ENCODE measurements at places on chromosomes 3 and 15.

- no peak for DNase-seq
Measured at GRCh38 chr3:58421004-58421403, 12.6 kb downstream of the PDHB start.

DNA sequence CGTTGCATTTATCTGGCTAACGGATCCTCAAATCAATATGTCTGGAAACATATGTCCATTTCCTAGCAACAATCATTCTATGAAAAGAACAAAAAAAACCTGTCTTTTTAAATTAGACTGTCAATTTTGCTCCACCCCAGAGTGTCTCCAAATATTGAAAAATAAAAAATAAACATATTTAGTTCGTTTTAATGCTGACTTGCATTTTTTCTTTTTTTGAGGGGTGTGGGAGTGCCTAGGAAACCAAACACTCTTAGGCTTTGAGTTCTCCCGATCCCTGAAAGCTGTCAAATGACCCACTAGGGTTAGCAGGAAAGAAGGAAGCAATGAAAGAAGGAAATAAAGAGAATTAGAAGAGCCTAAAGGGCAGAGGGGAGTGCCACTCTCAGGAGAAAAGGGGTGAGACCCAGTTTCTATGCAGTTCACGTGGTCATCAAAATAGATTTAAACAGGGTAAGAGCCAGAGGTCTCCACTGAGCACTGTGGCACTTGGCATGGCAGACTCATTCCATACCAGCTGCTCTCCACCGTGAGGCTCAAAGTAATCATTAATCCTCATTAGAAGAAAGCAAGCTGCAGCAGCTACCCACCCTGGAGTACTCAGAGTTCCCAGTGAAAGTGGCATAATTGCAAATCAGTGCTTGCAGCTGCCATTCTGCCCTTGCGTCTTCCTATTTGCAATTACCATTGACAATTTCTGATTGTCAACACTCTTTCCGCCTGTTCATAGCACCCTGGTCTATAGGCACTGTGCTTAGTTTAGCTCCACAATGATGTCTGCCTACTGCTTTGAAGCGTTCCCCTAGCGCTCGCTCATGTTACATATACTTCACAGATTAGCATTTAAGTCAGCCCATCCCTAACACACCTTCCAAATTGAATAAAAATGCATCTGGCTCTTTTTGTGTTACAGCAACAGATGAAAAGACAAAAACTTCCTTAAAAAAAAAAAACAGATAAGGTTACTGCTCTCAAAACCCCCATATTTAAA is 32.3 kb downstream of the PDZRN3 start:
- no peak for DNase-seq

- DNase-seq = no peak
Measured at GRCh38 chr15:73934281-73934680, 8.0 kb downstream of the LOXL1 start.

DNA sequence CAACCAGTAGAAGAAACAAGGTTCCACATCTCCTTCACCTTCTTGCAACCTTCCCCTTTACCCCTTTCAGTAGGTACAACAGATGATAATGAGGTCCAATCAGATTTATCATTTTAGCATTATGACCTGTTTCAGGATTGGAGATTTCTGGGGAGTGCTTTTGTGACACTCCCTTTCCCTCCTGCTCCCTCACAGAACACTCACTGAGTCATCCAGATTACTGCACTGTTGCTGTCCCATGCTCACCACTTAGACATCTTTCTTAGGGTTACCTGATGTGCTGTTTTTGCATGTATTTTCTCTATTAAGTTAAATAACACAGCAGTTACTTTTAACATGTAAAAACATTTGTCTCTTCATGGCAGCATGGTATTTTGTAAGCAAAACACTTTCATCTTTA is 118.5 kb downstream of the MFSD1 start:
- DNase-seq = no peak

DNA sequence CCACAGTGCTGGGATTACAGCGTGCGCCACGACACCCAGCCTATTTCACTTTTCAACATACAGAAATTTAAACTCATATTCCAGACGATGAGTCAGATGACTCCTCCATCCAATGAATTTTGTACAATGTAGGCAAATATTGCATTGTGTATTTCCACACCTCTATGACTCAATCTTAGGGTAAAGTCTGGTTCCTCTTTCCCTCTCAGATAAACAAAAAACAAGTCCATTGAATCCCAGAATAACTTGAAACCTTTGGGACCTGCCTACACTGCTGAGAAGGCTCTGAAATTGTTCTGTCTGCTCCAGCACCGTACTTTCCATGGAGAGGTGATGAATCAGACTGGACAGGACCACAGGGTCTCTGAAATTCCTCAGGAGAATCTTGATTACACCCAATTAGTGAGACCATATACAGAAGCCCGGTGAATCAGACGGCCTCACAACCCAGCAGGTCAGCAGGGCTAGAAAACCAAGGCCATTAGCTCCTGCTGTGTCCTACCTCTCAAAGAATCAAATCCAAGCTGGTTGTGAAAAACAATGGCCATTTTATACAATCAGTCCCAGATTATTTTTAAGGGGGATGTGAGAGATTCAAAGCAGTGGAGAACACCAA is 112.6 kb downstream of the ERC2 start:
- no peak for DNase-seq

GRCh38 chr3:69718866-69719586 is 20.2 kb upstream of the MITF start:
- DNase-seq = no peak

GRCh38 chr3:114178770-114179368 is at the start of gene DRD3:
Gene DRD3 (minus strand): TSS chr3:114179052. CDS start chr3:114171992, 7,060 bp downstream.
- no peak for DNase-seq

DNA sequence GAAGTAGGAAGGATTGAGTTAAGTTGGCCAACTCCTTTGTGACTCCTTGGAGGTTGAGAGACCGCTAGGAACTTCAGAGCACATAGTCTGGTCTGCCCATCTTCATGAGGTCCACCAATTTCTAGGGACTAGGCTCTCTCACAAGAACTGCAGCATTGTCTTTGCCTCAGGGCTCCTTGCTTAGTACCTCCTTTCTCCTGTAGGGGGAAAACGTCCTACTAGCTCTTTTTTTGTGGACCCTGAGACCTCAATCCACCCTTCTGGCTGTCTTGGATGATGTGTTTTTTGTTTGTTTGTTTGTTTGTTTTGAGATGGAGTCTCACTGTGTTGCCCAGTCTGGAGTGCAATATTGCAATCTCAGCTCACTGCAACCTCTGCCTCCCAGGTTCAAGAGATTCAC is 21.6 kb downstream of the REC114 start:
- DNase-seq = no peak

DNA sequence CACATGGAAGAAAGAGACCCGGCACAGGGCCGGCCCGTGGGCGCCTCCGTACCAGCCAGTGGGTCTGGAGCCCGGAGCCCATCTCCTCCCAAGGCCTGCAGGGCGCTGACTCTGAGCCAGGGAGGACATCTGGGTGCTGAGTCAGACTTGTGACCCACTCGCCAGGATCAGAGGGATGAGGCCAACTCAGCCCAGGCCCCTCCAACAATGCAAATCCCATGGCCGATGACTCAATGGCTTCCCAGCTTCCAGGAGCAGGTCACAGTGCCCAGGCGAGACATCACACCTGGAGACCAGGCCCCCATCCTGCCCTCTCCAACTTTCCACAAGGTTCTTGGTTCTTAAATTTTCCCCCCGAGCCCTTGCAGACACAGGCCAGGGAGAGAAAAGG is 95.1 kb downstream of the LRIG1 start:
- no peak for DNase-seq

DNA sequence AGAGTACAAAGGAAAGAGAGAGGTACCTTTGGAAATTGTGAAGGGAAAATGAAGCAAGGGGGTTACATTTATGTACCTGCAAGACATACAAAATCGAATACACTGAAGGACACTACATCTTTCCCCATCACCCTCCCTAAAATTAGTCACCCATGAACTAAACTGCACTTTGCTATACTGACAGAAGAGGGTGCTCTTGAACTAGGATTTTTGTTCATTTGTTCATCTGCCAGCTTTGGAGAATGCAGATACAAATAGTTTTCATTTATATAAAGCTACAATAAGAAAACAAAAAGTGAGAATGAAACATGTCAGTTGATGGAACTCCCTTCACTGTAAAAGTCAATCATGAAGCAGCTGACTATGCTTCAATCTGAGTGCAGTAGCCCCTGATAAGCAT is 55.7 kb downstream of the PCCB start:
- DNase-seq = no peak

- no peak for DNase-seq
Measured at GRCh38 chr3:156918746-156919145, 92.6 kb downstream of the LEKR1 start.

GRCh38 chr3:140290105-140290504 is 355.1 kb downstream of the CLSTN2 start:
- no peak for DNase-seq

- DNase-seq = no peak
Measured at GRCh38 chr15:82140886-82141285, 95.1 kb upstream of the MEX3B start.

- no peak for DNase-seq
Measured at GRCh38 chr3:64295594-64295993, 70.3 kb upstream of the PRICKLE2 start.

- no peak for DNase-seq
Measured at GRCh38 chr3:67290438-67290837, 292.3 kb downstream of the KBTBD8 start.

DNA sequence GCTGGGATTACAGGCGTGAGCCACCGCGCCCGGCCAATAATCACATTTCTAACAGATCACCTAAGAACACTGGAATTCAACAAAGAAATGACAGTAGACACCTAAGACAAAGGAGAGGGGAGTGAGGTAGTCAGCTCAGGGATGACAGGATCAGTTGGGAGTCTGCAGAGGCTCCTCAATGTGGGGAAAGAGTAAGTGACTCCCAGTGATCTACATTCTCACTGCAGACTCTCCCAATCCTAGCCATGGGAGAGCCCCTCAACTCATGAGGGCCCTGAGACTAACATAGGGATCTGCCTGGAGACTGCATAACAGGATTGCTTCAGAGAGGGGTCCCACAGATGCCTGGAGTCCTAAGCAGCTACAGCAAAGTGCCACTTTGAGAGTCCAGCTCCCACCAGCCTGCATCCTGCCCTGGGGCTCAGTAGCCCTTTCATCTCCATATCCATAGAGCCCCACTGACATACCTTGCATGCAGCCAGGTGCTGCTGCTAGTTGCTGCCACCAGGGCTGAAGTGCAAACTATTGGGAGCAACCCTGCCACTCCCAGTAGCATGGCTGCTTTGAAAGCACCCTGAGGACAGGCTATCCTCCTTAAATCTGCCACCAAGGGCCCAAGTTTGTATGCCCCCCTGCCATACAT is 21.8 kb upstream of the PFN2 start:
- DNase-seq = no peak

GRCh38 chr3:86942206-86942605 is 48.7 kb downstream of the VGLL3 start:
- DNase-seq = no peak

DNA sequence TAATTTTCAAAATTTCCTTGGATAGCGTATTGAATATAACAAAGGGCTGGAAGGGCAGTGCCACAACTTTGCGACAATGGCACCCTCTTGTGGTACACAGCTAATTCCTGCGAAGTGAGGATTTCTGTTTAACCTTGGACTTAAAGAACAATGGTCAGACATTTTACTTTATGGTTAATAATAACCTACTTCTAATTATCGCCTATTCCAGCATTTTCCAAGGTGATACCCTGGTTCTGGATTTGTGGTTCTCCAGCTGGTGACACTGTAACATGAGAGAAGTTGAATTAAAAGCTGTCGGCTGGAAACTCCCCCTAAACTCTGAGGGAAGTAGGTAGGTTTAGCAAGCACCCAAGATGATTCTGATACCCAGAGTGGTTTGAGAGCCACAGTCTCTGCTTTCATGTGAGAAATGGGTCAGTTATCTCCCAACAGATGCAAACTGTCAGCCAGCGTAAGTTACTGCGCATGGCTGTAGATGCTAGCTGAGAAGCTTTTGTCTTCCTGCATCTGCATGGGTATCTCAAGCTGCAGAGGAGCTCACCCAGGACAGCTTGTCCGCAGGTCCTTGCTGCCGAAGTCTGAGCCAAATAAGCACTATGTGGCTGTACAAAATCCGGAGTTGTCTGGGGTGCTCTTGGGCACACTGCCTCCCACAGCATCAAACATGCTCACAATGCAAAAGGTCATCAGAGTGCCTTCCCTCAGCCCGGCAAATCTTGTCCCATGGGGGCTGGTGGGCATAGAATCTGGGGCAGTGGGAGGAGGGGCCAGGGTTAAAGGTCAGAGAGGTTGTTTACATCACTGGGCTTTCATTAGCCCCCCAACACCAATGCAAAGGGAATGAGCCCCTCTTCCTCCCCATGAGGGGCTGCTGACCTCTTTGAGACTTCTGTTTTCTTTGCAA is 6.6 kb upstream of the CHSY1 start:
- peak; percentile 46 for DNase-seq

DNA sequence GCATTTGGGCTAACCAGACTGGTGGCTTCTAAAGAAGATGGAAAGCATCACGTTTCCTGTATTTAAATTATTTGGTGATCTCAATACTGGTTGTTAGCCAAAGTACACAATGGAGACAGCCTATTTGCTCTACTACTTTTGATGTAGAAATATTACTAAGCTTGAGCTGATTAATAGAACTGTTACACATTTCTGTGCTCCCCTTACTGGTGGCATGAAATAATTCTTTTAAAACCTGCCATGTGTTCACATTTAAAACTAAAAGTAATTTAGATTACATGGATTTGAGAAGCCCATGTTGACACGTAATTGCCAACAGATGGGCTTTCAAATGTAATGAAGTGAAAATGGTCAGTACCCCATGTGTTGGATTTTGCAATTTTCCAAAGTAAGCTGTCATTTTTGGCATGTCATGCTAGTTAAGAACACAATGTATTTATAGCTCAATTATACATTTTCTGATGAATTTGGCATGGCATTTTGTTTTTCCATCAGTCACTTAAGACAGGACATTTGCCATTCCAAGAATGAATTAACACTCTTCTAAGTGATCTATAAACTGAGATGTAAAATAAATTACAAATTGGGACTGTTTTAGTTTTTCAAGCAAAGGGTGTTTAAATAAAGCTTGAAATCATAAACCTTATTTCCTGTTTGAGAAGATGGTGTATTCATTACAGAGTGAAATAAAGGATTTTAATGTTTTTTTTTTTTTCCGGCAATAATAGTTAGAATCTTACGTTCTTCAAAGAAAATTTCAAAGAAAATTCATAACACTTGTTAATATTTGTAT is 10.8 kb upstream of the RARRES1 start:
- no peak for DNase-seq

- no peak for DNase-seq
Measured at GRCh38 chr3:16056217-16056616, 118.3 kb upstream of the GALNT15 start.

GRCh38 chr3:172036541-172037215 is 2.7 kb upstream of the FNDC3B start:
- DNase-seq = no peak

GRCh38 chr3:194854659-194855390 is 169.1 kb downstream of the FAM43A start:
- DNase-seq = no peak

DNA sequence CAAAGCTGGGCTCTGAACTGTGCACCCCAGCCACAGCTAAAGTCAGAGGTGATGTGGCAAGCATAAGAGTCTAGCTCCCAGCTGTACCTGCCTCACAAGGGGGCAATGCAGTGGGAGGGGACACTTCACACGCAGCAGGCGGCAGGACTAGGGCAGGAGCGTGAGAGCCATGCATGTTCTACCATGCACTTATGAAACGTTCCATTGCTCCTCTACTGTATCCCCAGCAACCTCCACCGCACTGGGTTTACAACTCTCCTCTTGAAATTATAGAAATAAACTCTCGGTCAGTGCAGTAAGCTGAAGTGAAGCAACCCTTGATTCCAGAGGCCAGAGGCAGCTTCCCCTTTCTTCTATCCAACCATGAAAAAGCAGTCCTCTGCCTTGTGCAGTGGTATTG is 298.6 kb upstream of the STT3B start:
- no peak for DNase-seq
